ENCODE measurements at places on chromosomes 3 and 15. TPM values are rescaled to one million over a fixed set of nuclear protein-coding genes. Genes with fewer than 3 reads are reported as not detected.
A peak's percentile ranks its signal among the peaks of the same experiment; 100 is the strongest.

- DNase-seq, result no peak
Measured at GRCh38 chr15:40443846-40444245, 3.1 kb downstream of the BAHD1 start.

GRCh38 chr15:58556541-58556940 lies 124.8 kb downstream of the LIPC start:
- DNase-seq, result no peak

- DNase-seq, result no peak
Measured at GRCh38 chr15:100716456-100717085, 114.2 kb downstream of the ASB7 start.

GRCh38 chr3:173773800-173774199 lies 376.3 kb downstream of the NLGN1 start:
- DNase-seq, result no peak

- no peak for DNase-seq
Measured at GRCh38 chr15:60351066-60351465, 46.7 kb downstream of the ANXA2 start.

DNA sequence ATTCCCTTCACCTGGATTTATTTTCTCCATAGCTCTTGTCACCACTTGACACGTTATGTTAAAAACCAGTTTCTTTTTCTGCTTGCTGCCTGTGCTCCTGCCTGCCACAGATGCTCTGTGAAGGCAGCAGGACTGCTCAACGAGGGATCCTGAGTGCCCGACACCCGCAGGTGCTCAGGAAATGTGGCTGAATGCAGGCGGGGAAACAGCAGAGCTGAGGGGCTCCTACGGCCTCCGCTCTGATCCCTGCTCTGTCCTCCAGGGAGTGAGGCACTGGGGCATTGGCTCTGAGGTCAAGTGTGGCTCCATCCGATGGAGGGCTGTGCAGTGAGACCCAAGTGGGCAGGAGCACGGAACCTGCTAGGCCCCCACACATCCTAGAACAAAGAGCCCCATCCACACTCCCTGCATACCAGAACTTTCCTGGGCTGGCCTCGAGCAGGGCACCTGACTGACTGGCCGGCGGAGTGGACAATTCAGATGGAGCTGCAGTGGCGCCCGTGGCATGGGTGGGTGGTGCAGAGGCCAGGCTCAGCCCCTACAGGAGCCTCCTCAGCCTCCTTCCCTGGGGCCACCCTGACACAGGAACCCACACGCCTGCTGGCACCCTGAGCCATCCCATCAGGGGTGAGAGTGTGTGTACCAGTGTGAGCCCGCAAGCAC lies 27.9 kb downstream of the IQSEC1 start:
- DNase-seq, result no peak

GRCh38 chr3:117350371-117350770 lies 640.8 kb downstream of the TUSC7 start:
- no peak for DNase-seq

GRCh38 chr15:38818157-38818790 lies 253.7 kb upstream of the RASGRP1 start:
- no peak for DNase-seq

- no peak for DNase-seq
Measured at GRCh38 chr3:8662594-8662993, 18.0 kb upstream of the SSUH2 start.

GRCh38 chr3:15097891-15098290 lies 1.1 kb downstream of the RBSN start:
- peak; percentile 32 for DNase-seq

- no peak for DNase-seq
Measured at GRCh38 chr15:64045774-64046420, 388 bp downstream of the DAPK2 start.

DNA sequence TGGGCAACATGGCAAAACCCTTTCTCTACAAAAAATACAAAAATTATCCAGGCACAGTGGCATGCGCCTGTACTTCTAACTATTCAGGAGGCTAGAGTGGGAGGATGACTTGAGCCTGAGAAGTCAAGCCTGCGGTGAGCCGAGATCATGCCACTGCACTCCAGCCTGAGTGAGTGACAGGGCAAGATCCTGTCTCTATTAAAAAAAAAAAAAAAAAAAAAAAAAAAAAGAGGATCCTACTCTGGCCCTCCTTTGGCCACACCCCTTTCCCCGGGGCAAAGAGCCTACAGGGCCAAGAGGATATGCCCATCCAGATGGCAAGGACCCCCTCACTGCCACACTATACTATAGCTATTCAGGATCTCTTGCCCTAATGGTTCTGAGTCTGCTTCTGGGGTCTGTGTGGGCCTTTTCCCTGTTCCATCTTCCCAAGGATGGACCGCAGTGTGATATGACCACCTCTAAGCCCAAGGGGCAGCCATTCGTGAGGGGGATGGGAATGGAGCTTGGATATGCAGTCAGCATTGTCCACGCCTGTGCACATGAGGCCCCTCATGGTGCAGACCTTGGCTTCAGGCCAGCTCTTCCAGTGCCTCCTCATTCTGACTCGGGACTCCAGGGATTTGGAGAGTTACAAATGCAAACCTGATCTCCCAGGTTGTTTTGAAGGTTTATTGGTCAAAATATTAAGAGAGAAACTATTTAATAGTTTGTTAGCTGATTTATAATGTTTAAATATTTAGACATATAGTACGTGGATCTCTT lies 7.3 kb downstream of the TYRO3 start:
- no peak for DNase-seq

DNA sequence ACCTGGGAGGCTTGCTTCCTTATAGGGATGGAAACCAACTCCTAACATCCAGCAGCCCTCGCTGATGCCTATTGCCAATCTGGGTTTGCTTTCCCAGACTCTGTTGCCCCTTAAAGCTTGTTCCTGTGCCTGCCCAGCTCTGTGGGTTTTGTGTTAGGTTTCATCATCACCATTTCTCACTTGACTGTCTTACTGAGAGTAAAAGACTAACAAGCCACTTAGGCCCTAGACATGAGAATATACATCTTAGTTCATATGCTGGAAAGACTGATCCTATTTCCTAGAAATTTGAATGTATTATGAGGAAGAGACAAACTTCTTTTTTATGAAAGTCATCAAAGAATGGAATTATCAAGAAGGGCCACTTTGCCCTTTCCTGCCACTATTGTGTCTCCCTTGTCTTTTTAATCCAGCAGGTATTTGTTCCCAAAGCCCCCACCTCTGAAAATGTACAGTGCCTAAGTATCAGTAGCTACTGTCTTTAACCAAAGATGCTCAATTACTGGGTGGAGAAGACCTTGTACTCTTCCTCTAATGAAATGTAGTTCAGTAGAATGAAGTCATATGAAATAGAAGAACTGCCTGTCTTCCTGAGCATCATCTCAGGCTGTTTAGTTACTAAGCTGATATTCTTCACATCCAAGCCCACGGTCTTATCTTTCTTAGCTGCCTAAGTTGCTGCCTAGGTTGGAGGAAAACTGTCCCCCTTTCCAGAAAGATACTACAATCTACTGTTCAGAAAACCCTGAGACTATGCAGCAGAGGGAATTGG lies 59.8 kb upstream of the ZPLD1 start:
- no peak for DNase-seq

GRCh38 chr3:10917176-10917575 lies 75.4 kb upstream of the SLC6A1 start:
- DNase-seq, result no peak

DNA sequence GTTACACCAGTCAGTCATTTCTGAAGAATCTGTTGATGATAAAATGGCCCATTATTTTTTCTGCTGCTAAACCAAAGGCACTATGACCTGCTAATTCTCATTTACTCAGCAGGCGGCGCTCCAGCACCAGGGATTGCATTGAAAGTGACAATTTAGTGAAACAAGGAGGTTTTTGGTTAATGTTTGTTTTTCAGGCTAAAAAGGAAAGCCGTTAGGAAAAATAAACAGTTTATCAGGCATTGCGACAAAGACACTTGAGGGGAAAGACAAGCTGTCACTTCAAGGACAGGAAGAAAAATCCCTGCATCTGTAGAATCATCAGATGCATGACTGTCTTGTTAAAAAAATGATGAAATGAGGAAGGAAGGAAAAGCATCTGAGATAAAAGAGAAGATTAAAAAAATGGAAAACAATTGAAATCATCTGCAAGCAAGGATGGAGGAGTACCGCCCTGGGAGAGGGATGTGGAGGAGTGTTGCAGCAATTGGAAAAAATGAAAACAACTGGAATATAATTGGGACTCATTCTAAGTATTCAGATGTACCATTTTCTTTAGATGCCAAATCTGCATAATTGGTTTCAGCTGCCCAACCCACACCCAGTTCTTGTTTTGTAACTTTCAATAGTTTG lies 54.0 kb downstream of the NR1D2 start:
- peak; percentile 5 for DNase-seq

DNA sequence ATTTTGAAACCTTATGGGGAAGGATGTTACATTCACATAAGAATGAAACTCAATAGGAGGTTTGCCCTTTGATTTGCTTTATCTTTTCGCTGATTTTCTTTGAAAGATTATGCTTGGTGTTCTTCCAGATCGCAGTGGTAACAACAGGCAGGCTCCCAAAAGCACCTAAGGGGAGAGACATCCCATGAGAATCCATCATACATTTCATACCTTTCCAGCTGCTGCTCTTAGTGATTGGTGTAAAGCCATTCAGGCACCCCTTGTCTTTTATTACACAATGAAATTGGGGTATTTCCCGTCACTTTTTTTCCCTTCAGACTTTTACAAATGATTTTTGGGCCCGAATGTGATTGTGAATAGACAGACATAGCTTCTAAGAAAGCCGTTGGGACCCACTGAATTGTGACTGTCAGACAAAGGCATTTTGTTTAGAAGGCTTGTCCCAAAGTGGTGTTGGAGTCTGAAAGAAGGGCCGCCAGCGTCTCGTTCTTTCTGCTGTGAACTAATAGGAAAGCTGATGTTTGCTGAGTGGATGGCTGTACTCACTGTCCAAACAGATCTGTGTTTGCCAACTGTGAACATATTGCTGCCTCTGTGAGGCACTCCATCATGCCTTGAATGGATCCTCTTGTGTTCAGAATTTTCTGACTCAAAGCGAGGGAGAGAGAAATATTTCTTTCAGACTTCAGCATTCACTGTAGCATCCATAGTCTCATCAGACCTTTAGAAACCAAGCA lies 164.3 kb downstream of the FNDC3B start:
- DNase-seq, result no peak

DNA sequence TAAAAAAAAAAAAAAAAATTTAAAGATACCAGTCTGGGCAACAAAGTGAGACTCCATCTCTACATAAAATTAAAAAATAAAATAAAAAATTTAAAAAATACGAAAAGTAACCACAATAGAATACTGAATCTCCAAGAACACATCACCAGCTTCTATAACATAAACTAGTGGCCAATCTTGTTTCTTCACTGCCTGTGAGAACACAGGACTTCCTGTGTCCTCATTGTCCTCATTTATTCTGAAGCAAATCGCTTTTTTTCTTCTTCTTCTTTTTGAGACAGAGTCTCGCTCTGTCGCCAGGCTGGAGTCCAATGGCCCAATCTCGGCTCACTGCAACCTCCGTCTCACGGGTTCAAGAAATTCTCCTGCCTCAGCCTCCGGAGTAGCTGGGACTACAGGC lies 28.6 kb upstream of the RAB7A start:
- no peak for DNase-seq

- DNase-seq, result no peak
Measured at GRCh38 chr15:79463043-79463780, 31.1 kb downstream of the MINAR1 start.

GRCh38 chr3:73326396-73326795 lies 264.9 kb downstream of the EBLN2 start:
- DNase-seq, result no peak

DNA sequence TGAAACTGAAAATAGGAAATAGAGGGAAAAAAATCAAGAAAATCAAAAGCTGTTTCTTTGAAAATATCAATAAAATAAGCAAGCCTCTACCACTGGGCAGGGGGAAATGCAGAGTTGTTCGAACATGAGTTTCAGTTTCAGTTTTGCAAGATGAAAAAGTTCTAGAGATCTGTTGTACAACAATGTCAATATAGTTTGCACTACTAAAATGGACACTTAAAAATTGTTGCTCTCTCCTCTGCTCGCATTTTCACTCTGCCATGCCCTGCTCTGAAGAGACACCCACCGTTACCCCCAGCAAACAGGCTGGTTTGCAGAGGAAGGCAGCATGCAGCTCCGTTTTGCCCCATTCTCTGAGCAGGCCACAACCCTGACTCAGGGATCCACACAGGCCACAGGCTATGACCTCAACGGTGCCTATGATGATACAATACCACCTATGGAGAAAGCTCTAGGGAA lies 64.5 kb downstream of the ZNF148 start:
- no peak for DNase-seq

GRCh38 chr15:78182821-78183220 lies 33.7 kb downstream of the IDH3A start:
- DNase-seq, result no peak

DNA sequence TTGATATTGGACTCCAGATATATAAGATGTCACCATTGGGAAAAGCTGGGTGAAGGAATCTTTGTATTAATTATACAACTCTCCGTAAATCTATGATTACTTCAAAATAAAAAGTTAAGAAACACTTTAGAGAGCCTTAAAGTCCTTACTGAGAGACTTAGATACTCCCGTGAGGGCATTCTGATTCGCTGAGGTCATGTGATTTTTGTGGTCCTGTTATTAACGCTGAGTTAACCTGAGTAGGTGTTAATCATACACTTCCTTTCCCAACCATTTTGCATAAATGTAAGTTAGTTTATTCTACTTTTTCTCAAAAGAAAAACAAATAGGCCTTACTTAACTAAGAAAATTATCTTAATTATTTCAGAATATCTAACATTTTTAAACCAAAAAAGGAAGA lies 67.1 kb upstream of the LMOD3 start:
- DNase-seq, result no peak

The LRRC3B gene
- not detected for total RNA-seq

The UACA gene
- 9.4 TPM for total RNA-seq

The SEMA3G gene
- total RNA-seq, result 0.21 TPM

The GADL1 gene
- total RNA-seq, result not detected

The GOLGA8G gene
- total RNA-seq, result not detected

The ANKRD34C gene
- not detected for total RNA-seq

The LIPC gene
- total RNA-seq, result 1.1 TPM

The RBMS3 gene
- 18.4 TPM for total RNA-seq

The AMT gene
- total RNA-seq, result 4.9 TPM

The C3orf18 gene
- 11.3 TPM for total RNA-seq

The MEIS2 gene
- 13.1 TPM for total RNA-seq

The COL6A5 gene
- total RNA-seq, result not detected

The TGM5 gene
- not detected for total RNA-seq

The MED12L gene
- total RNA-seq, result 1.3 TPM

The LMLN gene
- 7.8 TPM for total RNA-seq

The ACKR2 gene
- 6.2 TPM for total RNA-seq

The GNAI2 gene
- total RNA-seq, result 221 TPM

The IL16 gene
- not detected for total RNA-seq

The DNAH12 gene
- 0.41 TPM for total RNA-seq

The OR5K2 gene
- not detected for total RNA-seq

The SHF gene
- 0.89 TPM for total RNA-seq

The AADACL2 gene
- not detected for total RNA-seq

Measured in kidney epithelial cell (primary cell).